Stimulated activated CD8-positive, alpha-beta memory T cell treated with anti-CD3 and anti-CD28 coated beads, Interleukin-15, amount 100 ng/mL, for 4 hours (primary cell): ENCODE measurements at places on chromosomes 16 and 17.

GRCh38 chr17:50097455-50097854 lies 2.3 kb downstream of the PDK2 start:
- no peak for DNase-seq

GRCh38 chr17:47895856-47896671 lies at the start of gene SP2:
SP2 (plus strand) TSS chr17:47896236; CDS start chr17:47896287, 51 bp downstream.
- DNase-seq: peak; percentile 99

- DNase-seq: no peak
These were observed 643.5 kb upstream of the SOX9 start for GRCh38 chr17:71477356-71477755.

- DNase-seq: no peak
These were observed 13.3 kb upstream of the CRK start for GRCh38 chr17:1469231-1469852.
